GM19239 (cell line): ENCODE measurements at places on chromosomes 3 and 15.

GRCh38 chr3:111648991-111649579, 53.9 kb upstream of the ZBED2 start:
- DNase-seq, result no peak

- no peak for DNase-seq
Observed at GRCh38 chr3:51275111-51275805, 109.8 kb upstream of the MANF start.

DNA sequence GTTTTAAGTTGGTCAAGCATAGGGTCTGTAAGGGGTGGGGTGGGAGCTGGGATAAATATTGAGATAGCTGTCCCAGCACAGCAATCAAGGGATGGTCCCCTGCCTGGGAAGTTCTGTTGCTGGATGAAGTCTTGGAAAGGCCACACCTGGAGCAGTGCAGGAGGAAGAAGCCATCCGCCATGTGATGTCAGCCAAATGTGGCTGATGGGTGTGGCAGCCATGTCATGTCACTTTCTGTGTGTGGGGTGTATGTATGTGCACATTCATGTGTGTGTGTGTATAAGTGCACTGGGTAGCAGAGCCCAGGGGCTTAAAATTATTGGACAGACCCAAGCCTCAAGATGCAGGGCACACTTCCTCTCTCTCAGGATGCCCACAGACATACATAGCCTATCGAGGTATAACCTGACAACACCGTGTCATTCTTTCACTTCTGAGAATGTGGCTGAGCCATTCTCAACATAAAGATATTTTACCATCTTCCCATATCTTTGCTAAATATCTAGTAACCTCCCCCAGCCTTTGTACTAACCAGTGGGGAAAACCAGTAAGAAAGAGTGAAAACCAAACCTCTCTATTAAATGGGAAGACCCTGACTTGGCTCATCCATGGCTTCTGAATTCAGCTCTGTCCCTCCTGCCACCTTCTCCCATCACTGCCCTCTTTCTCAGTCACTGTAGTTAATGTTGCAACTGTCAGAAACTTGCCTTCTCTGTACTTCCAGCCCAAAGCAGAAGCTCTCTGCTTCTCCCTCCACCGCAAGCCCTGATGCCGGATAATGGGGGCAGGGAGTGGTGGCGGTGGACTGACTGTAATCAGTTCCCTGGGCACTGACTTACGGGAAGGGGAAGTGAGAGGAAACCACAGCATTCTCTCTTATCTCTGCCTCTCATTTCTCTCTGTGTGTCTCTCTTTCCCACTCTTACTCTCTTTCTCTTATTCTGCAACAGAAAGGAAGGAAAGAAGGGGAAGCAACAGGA, 11.2 kb downstream of the TNFSF10 start:
- DNase-seq, result no peak

- peak; percentile 47 for DNase-seq
Observed at GRCh38 chr3:11803977-11804892, 42.5 kb downstream of the TAMM41 start.

DNA sequence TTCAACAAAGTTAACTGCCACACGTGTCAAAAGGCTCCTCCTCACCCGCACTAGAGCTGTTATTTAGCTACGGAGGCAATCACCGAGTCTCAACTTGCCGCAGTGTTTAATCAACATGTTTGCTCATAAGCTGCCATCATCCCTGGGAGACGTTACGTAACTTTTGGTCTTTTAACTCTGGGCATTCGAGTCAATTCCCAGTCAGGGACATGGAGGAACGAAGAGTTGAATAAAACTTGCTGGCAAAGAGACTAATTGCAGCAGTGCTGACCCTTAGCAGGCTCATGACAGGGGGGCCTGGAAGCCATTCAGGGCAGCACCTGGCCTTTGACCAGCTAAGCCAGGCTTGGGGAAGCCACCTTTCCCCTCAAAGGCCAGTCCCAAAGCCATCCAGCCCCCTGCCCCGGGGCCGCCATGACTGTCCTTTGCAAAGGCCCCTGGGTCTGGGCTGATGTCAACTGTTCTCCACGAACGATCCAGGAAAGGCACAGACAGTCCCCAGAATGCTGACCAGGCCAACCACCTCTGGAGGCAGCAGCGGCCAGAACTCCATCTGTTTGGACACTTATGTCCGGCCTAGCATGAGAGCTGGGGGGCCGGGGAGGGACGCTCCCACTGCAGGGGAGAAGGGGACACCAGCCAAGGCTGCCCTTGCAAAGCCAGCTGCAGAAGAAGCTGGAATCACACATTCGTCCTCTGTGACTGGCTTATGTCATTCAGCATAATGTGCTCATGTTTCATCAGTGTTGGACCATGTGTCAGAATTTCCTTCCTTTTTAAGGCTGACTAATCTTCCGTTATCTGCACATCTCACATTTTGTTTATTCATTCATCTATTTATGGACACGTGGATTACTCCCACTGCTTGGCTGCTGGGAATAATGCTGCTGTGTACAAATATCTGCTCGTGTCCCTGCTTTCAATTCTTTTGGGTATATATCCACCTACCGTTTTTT, 43.7 kb downstream of the PCSK6 start:
- DNase-seq, result no peak

DNA sequence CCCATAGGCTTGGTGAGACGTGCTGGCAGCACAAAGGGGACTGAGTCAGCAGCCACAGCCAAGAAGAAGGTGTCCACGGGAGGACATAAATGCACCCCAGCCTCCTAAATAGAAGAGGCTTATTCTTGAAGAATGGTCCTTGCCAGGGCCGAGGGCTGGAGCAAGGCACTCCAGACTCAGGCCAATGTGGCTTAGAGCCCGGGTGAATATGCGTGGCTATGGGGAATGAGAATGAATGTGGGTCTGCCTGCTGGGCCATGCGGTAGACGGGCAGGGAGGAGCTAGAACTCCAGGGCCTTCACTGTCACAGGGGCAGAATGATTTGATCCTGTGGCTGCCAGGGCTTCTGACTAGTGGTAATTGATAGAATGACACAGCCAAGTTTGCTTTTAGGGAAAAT, 34.0 kb downstream of the DHX30 start:
- no peak for DNase-seq

DNA sequence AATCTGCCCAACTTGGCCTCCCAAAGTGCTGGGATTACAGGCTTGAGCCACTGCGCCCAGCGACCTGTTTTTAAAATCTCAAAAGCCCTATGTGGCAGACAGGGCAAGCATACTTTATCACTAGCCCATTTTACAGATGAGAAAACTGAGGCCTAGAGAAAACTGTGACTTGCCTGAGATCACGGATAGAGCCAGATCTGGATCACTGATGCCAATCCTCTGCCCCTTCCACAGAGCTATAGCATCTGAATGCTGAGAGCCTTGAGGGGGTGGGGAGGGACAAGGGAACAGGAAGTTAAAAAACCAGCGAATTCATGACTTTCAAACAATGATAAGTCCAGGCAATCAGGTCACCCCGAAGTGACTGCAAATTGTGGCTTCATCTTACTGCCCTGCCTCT, 7.3 kb downstream of the ANKRD63 start:
- no peak for DNase-seq
